Upper lobe of right lung (tissue), 1 donor: ENCODE measurements at places on chromosomes 11 and 22. TPM values are rescaled to one million over a fixed set of nuclear protein-coding genes. Genes with fewer than 3 reads are reported as not detected.

The CTSC gene
- total RNA-seq: 278 TPM

The SLC22A6 gene
- total RNA-seq: not detected

The MS4A14 gene
- total RNA-seq: 10.3 TPM

The C1QTNF5 gene
- 47.6 TPM for total RNA-seq

The MYRF gene
- 62.6 TPM for total RNA-seq

The SMTNL1 gene
- not detected for total RNA-seq

DNA sequence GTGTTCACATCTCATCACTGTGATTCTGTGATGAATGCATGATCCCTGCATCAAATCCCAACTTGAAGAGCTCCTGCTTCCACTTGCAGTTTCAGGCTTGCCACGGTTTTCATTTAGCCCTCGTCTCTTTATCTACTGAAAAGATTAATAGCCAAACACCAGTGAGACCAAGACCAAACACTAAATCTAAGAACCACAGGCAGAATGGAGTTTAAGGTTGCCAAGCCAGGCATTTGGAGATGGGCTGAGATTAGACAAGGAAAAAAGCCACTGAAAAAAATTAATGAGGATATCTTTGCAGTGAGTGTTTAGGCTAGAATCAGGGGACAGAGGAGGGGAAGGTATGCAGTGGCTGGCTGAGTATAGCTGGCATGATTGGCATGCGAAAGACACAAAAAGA lies 227.2 kb upstream of the BLID start:
- no peak for DNase-seq
- H3K4me1 ChIP-seq: peaks cover 8% of the 10 kb centered on the region
- H3K36me3 ChIP-seq: no peaks in the 10 kb centered on the region
- H3K4me3 ChIP-seq: no peak overlapping the region

DNA sequence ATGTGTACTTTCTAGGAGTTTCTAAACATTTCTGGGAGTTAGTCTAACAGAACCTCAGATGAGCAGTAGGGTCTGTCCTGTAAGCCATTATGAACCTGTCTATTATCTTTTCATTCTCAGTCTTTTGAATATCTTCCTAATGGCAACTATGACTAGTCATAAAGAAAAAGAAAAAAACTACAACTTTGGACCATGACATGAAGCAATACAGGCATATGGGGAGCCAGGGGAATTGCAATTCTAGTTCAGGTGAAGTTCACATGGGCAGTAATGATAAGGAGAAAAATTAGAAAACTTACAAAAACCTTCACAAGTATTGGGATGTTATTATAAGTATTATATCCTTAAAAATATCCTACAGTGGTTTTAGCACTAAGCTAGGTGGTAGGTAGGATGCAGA lies 649.0 kb upstream of the ANO5 start:
- no peaks in the 10 kb centered on the region for H3K36me3 ChIP-seq
- H3K4me3 ChIP-seq: no peak overlapping the region
- H3K27ac ChIP-seq: no peak overlapping the region
- no peaks in the 10 kb centered on the region for H3K4me1 ChIP-seq
- DNase-seq: no peak

- no peak overlapping the region for H3K27ac ChIP-seq
- no peak overlapping the region for H3K4me3 ChIP-seq
- H3K36me3 ChIP-seq: no peaks in the 10 kb centered on the region
- no peaks in the 10 kb centered on the region for H3K4me1 ChIP-seq
Measured at GRCh38 chr11:122897606-122898210, 15.1 kb downstream of the JHY start.

DNA sequence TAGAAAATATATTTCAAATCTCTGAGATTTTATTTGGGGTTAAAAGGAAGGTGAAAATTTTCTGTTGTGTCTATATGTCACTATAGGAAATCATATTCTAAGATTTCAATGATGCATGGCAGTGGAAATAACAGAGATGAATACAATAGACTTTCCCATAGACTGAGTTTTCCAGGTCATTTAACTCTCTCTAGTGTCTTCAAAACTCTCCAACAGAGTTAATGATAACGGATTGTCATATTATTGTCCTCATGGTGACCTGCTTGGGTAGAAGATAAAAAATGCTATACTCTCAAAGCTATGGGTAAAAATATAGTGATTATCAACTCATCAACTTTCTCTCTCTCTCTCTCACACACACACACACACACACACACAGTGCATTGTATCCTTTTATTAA lies 312.9 kb downstream of the CNTN5 start:
- H3K4me3 ChIP-seq: no peak overlapping the region
- no peak overlapping the region for H3K27ac ChIP-seq
- no peaks in the 10 kb centered on the region for H3K36me3 ChIP-seq
- H3K27me3 ChIP-seq: no peaks in the 10 kb centered on the region
- DNase-seq: no peak

- H3K27me3 ChIP-seq: no peaks in the 10 kb centered on the region
- no peaks in the 10 kb centered on the region for H3K36me3 ChIP-seq
- no peak overlapping the region for H3K4me3 ChIP-seq
- no peaks in the 10 kb centered on the region for H3K4me1 ChIP-seq
- H3K27ac ChIP-seq: no peak overlapping the region
Measured at GRCh38 chr11:15901790-15902189, 454.6 kb downstream of the SOX6 start.

- peak; percentile 76 for DNase-seq
- peak overlapping the region; percentile 42 for H3K4me3 ChIP-seq
- peak overlapping the region; percentile 70 for H3K27ac ChIP-seq
- no peaks in the 10 kb centered on the region for H3K27me3 ChIP-seq
- H3K4me1 ChIP-seq: peaks cover 12% of the 10 kb centered on the region
- peaks cover 48% of the 10 kb centered on the region for H3K36me3 ChIP-seq
Measured at GRCh38 chr22:46287873-46288751, 8.6 kb upstream of the GTSE1 start.

- DNase-seq: no peak
- no peaks in the 10 kb centered on the region for H3K27me3 ChIP-seq
- H3K4me3 ChIP-seq: no peak overlapping the region
Measured at GRCh38 chr11:119258180-119258579, 52.0 kb downstream of the CBL start.

DNA sequence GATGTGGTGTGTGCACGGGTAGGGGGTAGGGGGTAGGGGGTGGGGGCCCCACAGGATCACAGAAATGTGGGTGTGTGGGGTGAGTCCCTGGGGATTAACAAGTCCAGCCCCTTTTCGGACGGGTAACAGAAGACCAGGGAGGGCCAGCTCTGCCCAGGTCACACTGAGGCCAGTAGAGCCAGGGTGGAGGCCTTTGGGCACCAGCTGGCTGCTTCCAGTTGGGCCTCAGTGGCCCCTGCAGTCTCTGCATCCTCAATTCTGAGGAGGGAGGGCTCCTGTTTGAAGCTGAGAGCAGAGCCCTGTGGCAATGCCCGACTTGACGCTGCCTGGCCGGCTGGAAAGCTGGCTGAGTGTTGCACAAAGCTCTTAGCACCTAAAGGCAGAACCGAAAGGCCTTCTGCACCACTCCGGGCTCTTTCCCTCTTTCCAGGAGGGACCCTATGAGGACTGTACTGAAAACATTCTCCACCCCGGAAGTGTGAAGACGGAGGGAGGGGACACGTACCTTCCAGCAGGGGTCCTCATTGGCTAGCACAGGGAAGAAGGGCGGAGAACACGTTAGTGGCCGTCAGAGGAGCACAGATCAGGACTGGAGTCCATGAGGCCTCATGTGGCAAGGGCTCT lies 120.4 kb downstream of the PHF21B start:
- no peaks in the 10 kb centered on the region for H3K4me1 ChIP-seq
- H3K27ac ChIP-seq: no peak overlapping the region
- DNase-seq: peak; percentile 42
- H3K27me3 ChIP-seq: peaks cover 5% of the 10 kb centered on the region
- no peak overlapping the region for H3K4me3 ChIP-seq
- H3K36me3 ChIP-seq: no peaks in the 10 kb centered on the region

DNA sequence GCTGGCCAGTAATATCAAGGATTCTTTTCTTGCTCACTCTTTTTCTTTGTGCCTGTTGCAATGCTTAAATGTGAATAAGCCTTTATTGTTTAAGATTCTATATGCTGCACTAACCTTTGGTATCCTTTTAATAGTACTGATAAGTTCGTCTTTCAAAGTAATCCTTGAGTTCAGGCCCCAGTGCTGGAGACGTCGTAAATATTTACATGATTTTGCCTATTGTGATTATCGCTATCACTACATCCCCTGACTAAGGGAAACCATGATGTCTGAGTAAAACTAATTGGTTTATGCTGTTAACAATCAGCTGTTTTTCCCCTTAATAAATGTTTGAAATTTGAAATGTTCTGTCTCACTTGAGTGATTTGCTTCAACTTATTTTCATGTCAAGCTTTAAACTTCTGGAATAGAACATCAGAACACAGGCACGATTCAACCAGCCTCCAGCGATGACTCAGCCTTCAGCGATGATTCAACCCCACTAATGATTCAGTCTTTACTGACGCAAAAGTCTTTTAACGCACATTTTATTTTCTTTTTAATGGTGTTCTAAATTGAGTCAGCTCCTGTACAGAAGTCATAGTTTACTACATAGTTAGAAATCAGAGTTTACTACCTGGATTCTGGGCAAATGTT lies 3.9 kb downstream of the HTATIP2 start:
- H3K27me3 ChIP-seq: no peaks in the 10 kb centered on the region
- no peak for DNase-seq
- no peak overlapping the region for H3K27ac ChIP-seq
- H3K4me3 ChIP-seq: no peak overlapping the region
- peaks cover 7% of the 10 kb centered on the region for H3K4me1 ChIP-seq

- no peak overlapping the region for H3K4me3 ChIP-seq
- peaks cover 30% of the 10 kb centered on the region for H3K4me1 ChIP-seq
- H3K27me3 ChIP-seq: no peaks in the 10 kb centered on the region
- H3K27ac ChIP-seq: no peak overlapping the region
- H3K36me3 ChIP-seq: peaks cover 57% of the 10 kb centered on the region
Measured at GRCh38 chr11:62593434-62594044, 2.2 kb upstream of the TUT1 start.

DNA sequence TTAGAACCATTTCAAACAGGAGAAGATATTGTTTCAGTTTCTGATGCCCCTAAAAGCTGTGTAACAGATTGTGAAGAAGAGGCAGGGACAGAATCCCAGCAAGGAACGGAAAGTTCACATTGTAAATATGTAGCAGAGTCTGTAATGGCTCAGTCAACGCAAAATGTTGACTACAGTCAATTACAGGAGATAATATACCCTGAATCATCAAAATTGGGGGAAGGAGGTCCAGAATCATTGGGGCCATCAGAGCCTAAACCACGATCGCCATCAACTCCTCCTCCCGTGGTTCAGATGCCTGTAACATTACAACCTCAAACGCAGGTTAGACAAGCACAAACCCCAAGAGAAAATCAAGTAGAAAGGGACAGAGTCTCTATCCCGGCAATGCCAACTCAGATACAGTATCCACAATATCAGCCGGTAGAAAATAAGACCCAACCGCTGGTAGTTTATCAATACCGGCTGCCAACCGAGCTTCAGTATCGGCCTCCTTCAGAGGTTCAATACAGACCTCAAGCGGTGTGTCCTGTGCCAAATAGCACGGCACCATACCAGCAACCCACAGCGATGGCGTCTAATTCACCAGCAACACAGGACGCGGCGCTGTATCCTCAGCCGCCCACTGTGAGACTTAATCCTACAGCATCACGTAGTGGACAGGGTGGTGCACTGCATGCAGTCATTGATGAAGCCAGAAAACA lies 40.8 kb downstream of the IGLL1 start:
- peaks cover 7% of the 10 kb centered on the region for H3K4me1 ChIP-seq
- peak; percentile 81 for DNase-seq
- H3K27me3 ChIP-seq: no peaks in the 10 kb centered on the region
- no peak overlapping the region for H3K27ac ChIP-seq
- no peak overlapping the region for H3K4me3 ChIP-seq
- H3K36me3 ChIP-seq: no peaks in the 10 kb centered on the region

DNA sequence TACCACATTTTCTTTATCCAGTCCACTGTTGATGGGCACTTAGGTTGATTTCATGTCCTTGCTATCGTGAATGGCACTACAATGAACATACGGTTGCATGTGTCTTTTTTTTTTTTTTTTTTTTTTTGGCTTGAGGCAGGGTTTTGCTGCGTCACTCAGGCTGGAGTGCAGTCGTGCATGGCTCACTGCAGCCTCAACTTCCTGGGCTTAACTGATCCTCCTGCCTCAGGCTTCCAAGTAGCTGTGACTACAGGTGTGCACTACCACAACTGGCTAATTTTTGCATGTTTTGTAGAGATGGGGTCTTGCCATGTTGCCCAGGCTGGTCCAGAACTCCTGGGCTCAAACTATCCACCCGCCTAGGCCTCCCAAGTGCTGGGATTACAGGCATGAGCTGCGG lies 1.5 kb upstream of the CCDC90B start:
- DNase-seq: no peak
- no peak overlapping the region for H3K4me3 ChIP-seq
- peaks cover 12% of the 10 kb centered on the region for H3K4me1 ChIP-seq
- H3K27me3 ChIP-seq: no peaks in the 10 kb centered on the region
- H3K27ac ChIP-seq: no peak overlapping the region

- H3K4me1 ChIP-seq: no peaks in the 10 kb centered on the region
- H3K27ac ChIP-seq: no peak overlapping the region
- DNase-seq: no peak
- H3K4me3 ChIP-seq: no peak overlapping the region
- no peaks in the 10 kb centered on the region for H3K36me3 ChIP-seq
Measured at GRCh38 chr11:125724125-125724524, 22.0 kb upstream of the PATE1 start.

- H3K27me3 ChIP-seq: peaks cover 100% of the 10 kb centered on the region
- no peaks in the 10 kb centered on the region for H3K36me3 ChIP-seq
- H3K27ac ChIP-seq: no peak overlapping the region
Measured at GRCh38 chr11:32434356-32435151, 785 bp downstream of the WT1 start.

DNA sequence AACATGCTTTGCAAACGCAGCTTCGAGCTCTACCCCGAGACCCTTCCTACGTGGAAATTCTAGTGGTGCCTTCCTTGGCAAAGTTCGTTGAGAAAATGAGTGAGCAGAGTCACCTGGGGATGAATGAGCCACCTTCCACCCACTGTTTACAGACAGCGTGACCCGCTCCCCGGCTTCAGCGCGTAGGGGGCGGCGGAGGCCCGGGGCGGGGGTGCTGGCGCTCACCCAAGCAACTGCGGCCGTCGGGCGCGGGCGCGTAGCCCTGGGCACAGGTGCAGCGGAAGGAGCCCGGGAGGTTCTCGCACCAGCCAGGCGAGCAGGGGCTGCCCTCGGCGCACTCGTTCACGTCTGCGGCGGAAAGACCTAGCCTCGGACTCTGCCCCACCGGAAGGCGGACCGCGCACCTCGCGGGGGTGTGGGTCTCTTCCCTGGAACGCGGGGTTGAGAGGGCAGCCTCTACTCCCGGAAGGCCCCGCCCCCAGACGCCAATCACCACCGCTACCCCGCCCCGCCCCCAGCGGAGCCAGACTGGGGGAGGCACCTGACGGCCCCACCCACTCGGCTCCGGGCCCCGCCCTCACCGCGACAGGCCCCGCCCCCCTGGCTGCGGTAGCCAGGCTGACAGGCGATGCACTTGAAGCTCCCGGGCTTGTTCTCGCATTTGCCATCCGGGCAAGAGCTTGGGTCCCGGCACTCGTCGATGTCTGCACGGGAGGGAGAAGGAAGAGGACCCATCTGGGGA lies 11.8 kb downstream of the LTBP3 start:
- peak; percentile 98 for DNase-seq
- peak overlapping the region; percentile 60 for H3K27ac ChIP-seq
- H3K27me3 ChIP-seq: no peaks in the 10 kb centered on the region
- peaks cover 6% of the 10 kb centered on the region for H3K36me3 ChIP-seq

GRCh38 chr22:41573677-41574076 lies 12.9 kb downstream of the CSDC2 start:
- no peaks in the 10 kb centered on the region for H3K27me3 ChIP-seq
- DNase-seq: no peak
- H3K4me1 ChIP-seq: no peaks in the 10 kb centered on the region
- peaks cover 23% of the 10 kb centered on the region for H3K36me3 ChIP-seq
- H3K27ac ChIP-seq: no peak overlapping the region
